ENCODE measurements at places on chromosomes 6 and 20.

DNA sequence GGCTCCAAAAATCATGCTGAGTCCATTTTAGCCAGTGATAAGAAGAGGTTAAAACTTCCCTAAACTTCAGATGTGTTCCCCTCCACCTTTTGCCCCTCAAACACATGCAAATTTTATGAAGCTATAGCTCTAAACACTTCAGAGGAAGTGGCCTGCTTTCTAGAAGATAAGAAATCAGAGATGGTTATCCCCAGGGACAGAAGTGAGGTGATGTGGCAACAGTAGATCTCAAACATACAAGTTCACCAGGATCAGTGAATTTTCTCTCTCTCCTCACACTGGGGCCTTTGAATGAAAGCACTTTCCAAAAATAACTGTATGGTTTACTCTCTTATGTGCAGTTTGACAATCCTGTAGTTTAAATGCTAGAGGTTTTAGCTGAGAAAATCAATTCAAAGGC, 332.0 kb downstream of the BTBD9 start:
- no peak for DNase-seq

DNA sequence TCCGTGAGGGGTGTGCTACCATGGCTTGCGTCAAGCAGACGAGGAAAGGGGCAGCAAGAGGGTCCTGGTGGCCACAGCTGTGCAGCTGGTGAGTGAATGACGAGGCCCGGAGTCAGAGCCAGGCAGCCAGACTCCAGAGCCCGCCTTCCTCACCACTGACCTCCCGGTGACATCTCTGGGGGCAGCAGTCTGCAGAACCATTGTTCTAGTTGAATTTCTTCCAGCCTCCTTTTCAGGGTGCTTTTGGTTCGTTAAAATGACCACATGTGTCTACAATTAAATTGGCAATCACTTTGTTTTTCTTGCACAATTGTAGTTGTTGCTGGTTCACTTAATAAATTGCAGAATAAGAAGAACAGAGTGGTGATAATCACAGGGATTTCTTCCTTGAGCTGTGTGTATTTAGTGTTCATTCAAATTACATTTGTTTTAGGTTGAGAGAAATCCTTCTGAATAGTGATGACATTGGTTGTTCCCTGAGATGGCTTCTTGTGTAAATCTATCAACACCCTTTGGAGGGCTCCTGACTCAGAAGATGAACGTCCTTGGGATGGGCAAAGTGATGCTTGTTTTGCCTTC, 96.4 kb downstream of the TULP4 start:
- DNase-seq = peak; percentile 23

GRCh38 chr20:58575776-58576602, 60.8 kb upstream of the APCDD1L start:
- DNase-seq = no peak

DNA sequence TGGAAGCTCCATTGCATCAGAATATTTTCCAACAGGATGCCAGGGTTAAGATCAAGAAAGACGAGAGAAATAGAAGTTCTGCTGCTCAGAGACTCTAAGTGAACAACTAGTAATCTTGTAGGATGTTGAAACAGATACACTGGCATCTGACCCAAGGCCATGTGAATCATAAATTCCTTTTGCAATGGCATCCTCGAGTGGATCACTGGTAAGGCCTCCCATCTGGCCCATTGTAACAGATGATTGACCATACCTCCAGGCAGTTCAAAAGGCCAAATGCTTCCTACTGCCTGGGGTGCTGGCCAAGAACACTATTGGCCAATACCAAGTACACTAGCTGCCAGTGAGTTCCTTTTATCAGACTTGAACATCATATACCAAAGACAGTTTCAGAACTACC, 9.9 kb upstream of the SLC17A3 start:
- DNase-seq = no peak

GRCh38 chr20:13865156-13865555, 80.3 kb downstream of the NDUFAF5 start:
- DNase-seq = no peak

- DNase-seq = no peak
Measured at GRCh38 chr20:25465243-25466135, 58.0 kb downstream of the GINS1 start.

DNA sequence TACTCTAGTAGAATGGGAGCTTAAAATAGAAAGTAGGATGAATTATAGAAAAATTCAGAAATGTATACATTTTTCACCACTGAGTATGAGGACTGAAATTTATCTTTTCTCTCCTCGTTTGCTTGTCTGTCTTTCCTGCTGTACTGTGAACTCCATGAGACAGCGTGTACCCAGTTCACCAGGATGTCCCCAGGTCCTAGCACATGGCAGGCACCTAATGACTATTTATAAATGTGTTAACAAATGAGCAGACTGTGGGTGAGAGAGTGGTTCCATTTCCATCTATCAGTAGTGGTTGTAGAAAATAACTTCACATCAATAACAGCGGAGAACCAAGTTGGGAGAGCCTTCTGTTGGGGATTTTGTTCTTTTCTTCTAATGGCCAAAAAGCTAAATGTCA, 106.3 kb downstream of the NUS1 start:
- DNase-seq = no peak

DNA sequence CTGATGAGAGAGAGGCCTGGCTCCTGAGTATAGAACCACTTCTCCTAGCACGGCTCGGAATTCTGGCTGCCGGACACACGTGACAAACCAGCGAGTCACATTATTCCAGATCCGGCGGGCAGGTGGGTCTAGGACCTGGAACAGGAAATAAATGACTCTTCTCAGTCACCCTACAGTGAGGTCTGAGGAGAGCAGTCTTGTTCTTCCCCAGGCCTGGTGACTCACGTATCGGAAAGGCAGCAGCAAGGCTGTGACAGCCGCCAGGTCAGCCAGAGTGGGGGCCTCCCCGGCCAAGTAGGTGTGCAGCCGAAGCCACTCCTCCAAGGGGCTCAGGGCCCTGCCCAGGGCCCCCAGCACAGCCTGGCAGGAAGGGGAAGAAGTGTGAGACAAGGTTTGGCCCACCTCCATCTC, 2.8 kb downstream of the VARS1 start:
- DNase-seq = no peak

- no peak for DNase-seq
Measured at GRCh38 chr20:618980-619379, 8.9 kb upstream of the TCF15 start.

DNA sequence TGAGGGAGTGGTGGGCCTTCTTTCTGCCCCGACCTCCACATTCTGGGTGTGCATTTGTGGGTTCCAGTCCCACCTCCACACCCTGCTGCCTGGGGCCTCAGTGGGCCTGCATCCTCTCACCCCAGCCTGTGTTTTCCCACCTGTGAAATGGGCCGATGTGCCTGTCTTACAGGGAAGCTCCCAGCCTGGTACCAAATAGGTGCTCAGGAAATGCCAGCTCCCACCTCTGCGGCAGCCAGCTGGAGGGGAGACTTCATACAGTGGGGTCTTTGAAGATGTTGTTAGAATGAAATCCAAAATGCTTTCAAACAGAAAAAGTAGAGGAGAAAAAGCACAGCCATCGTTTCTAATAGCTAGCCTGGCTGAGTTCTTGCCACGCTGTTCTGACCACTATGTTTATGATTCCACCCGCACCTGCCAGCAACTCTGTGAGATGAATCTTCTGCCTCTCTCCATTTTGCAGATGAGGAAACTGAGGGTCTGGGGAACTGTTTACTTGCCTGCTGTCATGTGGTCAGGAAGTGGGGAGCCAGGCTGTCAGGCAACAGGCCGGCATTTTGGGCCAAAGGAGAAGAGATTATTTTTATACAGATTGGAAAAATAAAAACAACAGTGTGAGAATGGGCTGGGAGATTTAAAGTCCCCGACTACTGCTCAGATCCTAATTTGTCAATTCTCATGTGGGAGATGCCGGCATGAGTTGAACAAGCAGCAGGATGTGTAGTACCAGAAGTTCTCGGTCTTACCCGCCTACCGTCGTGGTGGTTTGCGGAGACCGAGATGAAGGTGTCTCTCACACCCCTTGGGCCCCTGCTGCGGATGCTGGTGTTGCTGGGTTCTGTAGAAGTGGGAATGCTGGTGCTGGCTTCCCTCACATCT, 4.6 kb downstream of the TMEM181 start:
- no peak for DNase-seq

DNA sequence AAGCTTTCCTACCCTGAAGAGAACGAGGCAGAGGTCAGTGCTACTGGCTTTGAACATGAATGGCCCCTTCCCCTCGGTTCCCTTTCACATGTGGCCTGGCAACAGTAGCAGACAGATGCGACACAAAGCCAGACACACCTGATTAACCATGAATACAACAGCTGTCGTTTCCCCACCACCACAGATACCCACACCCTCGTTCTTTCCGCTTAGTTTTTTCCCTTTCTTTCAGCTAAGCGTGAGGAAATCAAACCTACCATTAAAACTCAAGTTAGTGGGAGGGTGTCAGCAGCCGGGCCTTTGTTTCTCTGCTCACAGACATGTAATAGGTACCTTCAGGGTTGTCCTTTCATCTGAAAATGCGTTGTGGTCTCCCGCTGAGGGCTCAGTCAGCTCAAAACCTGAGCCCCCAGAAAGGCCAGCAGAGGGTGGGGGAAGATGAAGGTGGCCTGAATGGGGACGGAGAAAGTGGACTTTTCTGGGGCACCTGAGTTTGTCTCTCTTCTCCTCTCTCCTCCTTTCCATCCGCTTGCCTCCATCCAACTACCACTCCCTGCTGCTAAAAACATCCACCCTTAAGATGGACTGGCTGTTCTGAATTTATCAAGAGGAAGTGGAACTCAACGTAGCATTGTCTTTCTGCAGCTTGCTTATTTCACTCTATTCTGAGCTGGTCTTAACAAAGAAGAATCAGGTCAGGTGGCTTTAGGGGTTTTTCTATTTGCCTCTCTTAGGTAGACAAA, 516.6 kb upstream of the JARID2 start:
- DNase-seq = no peak

- no peak for DNase-seq
Measured at GRCh38 chr20:61839912-61840778, 225.5 kb downstream of the TAF4 start.

DNA sequence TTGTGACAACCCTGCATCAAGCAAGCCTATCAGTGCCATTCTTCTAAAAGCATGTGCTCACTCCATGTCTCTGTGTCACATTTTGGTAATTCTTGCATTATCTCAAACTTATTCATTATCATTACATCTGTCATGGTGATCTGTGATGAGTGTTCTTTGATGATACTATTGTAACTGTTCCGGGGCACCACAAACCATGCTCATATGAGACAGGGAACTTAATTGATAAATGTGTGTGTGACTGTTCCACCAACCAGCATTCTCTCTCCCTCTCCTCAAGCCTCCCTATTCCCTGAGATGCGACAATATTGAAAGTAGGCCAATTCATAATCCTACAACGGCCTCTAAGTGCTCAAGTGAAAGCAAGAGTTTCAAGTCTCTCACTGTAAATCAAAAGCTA, 4.0 kb downstream of the HUS1B start:
- no peak for DNase-seq

DNA sequence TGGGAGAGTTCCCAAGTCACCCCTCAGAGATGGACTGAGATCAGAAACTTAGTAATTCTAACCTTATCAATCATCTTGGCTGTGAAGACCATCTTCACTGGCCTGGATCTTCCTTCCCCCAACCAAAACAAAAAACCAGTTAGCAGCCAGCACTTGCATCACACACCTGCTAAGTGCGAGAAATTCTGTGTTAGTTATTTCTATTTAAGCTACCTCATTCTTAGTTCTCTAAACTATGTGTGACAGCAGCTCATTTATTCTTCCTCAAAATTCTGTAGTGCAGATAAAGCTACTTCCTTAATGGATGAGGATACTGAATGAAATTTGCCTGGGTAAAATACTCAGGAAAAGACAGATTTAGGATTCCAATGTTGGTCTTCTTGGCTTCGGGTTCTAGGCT, 18.2 kb upstream of the TAGAP start:
- DNase-seq = no peak

DNA sequence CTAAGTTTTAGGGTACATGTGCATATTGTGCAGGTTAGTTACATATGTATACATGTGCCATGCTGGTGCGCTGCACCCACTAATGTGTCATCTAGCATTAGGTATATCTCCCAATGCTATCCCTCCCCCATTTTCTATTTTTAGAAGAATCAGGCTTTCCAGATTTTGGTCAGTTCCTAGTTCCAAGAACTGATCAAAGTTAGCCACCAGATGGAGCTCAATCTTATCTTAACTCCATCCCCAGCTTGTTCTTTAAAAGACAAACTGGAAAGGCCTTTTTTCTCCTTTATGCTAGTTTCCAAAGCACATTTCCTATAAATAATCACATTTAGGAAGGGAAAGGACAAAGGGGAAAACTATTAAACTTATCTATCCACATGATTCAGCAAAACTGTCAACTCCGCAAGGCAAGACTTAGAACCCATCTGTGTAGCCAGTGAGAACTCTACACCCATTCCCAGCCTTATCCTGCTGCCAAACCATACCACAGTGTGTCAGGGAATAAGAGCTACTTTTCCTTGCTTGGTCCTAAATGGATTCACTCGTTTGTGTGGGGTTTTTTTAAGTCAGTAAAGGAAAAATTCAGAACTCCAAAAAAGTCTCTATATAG, 22.8 kb upstream of the KHDC1 start:
- DNase-seq = no peak

DNA sequence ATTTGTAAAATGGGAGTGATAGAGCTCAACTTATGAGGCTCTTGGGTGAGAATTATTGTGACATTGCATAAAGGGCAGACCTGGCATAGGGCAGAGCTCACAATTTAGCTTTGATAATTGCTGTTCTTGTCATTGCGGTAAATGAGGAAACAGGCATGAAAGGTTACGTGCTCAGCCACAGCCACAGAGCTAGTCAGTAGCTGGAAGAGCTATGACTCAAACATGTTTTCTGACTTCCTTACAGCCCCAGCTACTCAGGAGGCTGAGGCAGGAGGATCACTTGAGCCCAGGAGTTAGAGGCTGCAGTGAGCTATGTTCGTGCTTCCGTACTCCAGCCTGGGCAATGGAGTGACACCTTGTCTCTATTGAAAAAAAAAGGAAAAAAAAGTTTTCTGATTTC, 3.5 kb upstream of the GHRH start:
- DNase-seq = no peak

DNA sequence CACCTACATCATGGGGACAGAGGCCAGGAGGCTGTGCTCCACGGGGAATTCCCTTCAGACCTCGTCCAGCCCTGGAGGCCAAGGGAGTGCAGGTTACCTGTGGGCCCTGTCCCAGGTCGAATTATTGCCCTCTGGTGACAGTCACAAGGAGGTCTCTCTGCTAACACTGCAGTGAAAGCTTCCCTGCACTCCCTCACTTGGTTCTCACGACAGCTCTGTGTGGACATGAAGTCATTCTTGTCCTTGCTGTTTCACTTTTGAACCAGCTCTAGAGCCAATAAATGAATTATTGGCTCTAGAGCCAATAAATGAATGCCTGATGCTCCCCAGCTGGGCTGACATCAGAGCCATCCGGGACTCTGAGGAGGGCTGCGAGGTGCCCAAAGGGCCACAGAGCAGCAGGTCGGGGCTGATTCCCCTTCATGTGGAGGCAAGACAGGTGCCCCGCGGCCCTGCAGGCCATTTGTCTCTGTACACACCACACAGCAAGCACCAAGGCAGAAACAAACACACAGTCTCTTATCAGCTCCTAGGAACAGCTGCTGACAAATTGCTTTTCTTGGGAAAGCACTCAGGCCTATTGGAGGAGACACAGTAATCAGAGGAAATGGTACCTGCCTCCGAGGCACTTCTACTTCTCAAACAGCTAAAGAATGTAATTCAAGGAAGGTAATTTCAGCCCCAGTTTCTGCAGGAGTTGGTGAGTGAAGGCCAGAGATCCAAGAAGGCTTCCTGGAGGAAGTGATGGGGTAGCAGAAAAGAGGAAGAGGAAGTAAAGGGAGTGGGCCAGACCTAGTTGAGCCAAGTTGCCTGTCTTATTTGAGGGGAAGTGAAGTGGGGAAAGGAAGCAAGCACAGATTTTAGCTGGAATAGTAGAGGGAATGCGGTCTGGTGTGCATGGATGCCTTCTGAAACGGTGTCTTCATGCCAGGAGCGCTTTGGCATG, 27.5 kb upstream of the TBXT start:
- no peak for DNase-seq

- no peak for DNase-seq
Measured at GRCh38 chr6:42226161-42226611, 8.5 kb upstream of the MRPS10 start.

Measured in uterus (tissue), 4 donors.